ENCODE measurements at places on chromosomes 6 and 20. TPM values are rescaled to one million over a fixed set of nuclear protein-coding genes. Genes with fewer than 3 reads are reported as not detected.
A peak's percentile ranks its signal among the peaks of the same experiment; 100 is the strongest.

DNA sequence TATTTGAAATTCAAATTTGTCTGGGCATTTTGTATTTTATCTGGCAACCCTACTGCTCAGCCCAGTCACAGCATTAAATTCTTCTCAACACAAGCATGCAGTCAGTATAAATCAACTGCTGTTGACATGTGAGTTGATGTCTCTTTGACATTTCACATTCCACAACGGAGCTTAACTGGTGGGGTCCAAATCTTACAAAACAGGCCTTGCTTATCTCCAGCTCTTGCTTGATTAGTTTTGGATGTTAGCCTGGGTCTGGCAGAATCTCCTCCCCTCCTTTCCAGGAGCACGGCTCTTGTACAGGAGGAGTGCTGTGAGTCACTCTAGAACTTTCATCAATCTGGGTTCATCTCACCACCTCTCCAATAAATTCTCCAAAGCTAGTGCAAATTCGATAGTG is 80.8 kb upstream of the PHACTR1 start:
- H3K36me3 ChIP-seq: no peaks in the 10 kb centered on the region
- no peaks in the 10 kb centered on the region for H3K4me1 ChIP-seq
- no peak overlapping the region for H3K27ac ChIP-seq
- H3K4me3 ChIP-seq: no peak overlapping the region
- no peaks in the 10 kb centered on the region for H3K27me3 ChIP-seq

The SLC26A8 gene
- total RNA-seq: 0.30 TPM

DNA sequence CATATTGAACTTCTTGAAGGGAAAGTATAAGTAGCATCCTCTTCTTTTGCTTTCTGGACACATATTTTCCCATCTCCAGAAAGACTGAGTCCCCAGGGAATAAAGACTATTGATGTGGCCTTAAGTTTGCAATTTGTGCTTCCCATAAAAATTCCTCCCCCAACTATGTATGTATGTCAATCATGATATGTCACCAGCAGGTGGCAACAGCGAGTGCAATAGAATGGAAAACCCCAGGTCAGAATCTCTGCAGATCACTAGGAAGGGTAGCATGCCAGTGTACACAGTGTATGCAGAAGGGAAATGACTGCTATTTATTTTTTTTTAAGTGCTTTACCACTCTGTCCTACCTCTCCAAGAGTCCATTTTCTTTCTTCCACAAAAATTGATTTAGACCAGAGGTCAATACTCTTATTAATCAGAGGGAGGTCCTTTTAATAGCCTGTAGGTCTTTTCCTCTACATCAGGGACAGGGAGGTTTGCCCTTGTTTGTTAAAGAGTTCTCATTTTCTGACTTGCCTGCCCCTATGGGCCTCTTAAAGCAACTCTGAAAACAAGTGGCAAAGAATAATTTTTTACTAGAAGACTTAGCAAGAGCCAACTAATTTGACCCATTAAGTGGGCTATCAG is 61.4 kb downstream of the BMP2 start:
- no peak overlapping the region for H3K4me3 ChIP-seq
- peak; percentile 91 for DNase-seq
- no peaks in the 10 kb centered on the region for H3K36me3 ChIP-seq
- no peaks in the 10 kb centered on the region for H3K27me3 ChIP-seq

- peaks cover 5% of the 10 kb centered on the region for H3K36me3 ChIP-seq
- peak; percentile 4 for DNase-seq
- no peak overlapping the region for H3K4me3 ChIP-seq
- H3K27me3 ChIP-seq: no peaks in the 10 kb centered on the region
- peaks cover 27% of the 10 kb centered on the region for H3K4me1 ChIP-seq
Measured at GRCh38 chr6:7264686-7265384, 48.2 kb downstream of the SSR1 start.

GRCh38 chr20:20712004-20712473 is 405 bp downstream of the RALGAPA2 start:
- peak overlapping the region; percentile 95 for H3K4me3 ChIP-seq
- no peak for DNase-seq
- H3K27me3 ChIP-seq: no peaks in the 10 kb centered on the region
- H3K27ac ChIP-seq: peak overlapping the region; percentile 92
- H3K36me3 ChIP-seq: no peaks in the 10 kb centered on the region

- no peak for DNase-seq
- no peaks in the 10 kb centered on the region for H3K27me3 ChIP-seq
- no peak overlapping the region for H3K4me3 ChIP-seq
- no peaks in the 10 kb centered on the region for H3K4me1 ChIP-seq
Measured at GRCh38 chr6:110048221-110048875, 70.2 kb downstream of the GPR6 start.

The EPHA7 gene
- total RNA-seq: 2.0 TPM

DNA sequence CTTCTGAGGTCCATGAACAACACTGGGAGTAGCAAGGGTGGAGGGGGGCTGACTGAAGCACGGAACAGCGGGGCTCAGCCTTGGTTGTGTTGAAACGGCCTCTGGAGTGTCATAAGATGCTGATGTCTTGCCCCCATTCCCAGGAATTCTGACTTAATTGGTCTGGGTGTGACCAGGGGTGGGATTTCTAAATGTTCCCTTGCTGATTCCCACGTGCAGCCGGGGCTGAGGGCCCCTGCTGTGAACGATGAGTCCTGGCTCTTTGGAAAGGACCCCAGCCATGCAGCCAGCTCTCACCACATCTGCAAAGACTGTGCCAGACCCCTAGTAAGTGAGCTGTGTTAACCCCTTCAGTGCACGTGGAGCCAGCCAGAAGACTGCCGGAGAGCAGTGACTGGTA is 28.6 kb upstream of the FAM50B start:
- DNase-seq: no peak
- peaks cover 18% of the 10 kb centered on the region for H3K4me1 ChIP-seq
- H3K27ac ChIP-seq: peak overlapping the region; percentile 54
- no peak overlapping the region for H3K4me3 ChIP-seq
- no peaks in the 10 kb centered on the region for H3K27me3 ChIP-seq

The CYP39A1 gene
- total RNA-seq: 3.3 TPM

GRCh38 chr6:35048031-35048613 is 93.0 kb downstream of the TCP11 start:
- peaks cover 85% of the 10 kb centered on the region for H3K4me1 ChIP-seq
- no peak overlapping the region for H3K4me3 ChIP-seq
- no peaks in the 10 kb centered on the region for H3K36me3 ChIP-seq
- H3K27ac ChIP-seq: peak overlapping the region; percentile 93
- no peaks in the 10 kb centered on the region for H3K27me3 ChIP-seq

DNA sequence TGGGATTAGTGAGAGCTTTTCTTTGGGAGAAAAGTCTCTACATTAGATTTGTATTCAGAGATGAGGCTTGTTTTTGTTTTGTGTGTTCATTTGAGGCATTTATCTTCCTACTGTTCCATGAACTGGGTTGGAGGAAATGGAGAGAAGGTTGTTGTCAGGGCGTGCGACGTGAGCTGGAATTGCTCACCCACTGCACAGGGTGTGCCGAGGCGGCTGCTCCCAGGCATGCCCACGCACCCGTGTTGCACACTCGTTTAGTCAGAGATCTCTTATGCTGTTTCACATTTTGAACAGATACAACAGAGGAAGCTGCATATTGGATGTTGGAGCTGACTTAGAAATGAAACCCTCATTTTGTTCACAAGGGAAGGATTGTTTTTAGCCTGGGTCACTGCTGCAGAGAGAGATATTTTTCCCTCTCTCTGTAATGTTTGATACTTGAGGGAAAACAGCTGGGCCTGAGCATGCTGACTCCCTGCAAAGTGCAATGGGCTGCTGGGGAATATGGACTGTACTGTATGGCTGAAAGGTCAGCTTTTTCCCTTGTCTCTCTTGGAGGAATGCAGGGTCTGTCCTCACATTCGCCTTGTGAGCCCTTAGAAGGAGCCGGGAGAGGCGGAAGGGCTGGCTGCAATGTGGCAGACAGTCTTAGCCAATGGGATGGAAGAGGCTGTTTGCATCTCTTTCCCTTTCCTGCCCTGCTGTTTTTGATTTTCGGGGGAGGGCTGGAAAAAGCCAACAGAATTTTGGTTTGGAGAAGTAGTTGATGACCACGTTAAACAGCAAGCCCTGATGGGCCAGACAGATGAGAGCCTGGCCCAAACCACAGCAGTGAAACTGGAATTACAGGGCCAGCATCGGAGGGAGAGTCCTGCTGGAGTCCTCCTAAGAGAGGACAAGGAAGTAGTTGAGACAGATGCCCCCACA is 170.8 kb downstream of the SASH1 start:
- peak overlapping the region; percentile 84 for H3K27ac ChIP-seq
- no peaks in the 10 kb centered on the region for H3K27me3 ChIP-seq

DNA sequence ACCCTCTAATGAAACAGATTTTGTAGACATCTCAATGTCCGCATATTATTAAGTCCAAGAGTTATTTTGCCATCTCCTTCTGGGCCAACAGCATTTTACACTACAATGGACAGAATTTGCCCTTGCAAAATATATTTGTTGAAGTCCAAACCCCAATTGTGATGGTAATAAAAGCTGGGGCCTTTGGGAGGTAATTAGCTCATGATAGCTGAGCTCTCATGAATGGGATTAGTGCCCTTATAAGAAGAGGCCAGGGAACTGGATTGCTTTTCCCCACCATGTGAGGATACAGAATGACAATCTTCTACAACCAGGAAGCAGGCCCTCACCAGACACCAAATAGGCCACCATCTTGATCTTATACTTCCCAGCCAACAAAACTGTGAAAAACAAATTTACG is 44.9 kb upstream of the MTRF1L start:
- no peak for DNase-seq
- H3K27ac ChIP-seq: no peak overlapping the region
- H3K36me3 ChIP-seq: no peaks in the 10 kb centered on the region

DNA sequence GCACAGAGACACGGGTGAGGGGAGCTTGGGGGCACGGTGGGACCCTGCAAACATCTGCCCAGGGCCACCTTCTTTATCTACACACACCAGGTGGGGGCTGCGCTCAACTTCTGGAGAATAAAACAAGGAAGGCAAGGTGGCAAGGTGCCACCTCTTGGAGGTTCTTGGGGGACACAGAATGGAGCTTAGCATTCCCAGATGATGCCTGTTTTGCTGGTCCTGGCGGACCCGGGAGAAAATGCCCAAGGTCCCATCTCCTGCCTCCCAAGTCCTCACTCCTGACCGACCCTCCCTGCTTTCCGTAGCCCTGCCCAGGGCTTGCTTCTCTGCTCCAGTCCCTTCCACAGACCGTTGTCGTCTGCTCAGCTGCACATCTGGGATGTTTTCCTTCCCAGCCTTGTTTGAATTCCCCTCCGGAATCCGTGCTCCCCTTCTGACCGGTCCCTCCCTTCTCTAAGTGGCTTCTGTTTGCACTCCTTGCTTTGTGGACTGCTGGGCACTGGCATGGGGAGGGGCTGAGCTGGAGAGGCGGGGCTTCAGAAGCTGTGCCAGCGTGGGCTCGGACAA is 13.1 kb downstream of the ITPR3 start:
- H3K27ac ChIP-seq: peak overlapping the region; percentile 81
- DNase-seq: no peak
- peaks cover 74% of the 10 kb centered on the region for H3K4me1 ChIP-seq

DNA sequence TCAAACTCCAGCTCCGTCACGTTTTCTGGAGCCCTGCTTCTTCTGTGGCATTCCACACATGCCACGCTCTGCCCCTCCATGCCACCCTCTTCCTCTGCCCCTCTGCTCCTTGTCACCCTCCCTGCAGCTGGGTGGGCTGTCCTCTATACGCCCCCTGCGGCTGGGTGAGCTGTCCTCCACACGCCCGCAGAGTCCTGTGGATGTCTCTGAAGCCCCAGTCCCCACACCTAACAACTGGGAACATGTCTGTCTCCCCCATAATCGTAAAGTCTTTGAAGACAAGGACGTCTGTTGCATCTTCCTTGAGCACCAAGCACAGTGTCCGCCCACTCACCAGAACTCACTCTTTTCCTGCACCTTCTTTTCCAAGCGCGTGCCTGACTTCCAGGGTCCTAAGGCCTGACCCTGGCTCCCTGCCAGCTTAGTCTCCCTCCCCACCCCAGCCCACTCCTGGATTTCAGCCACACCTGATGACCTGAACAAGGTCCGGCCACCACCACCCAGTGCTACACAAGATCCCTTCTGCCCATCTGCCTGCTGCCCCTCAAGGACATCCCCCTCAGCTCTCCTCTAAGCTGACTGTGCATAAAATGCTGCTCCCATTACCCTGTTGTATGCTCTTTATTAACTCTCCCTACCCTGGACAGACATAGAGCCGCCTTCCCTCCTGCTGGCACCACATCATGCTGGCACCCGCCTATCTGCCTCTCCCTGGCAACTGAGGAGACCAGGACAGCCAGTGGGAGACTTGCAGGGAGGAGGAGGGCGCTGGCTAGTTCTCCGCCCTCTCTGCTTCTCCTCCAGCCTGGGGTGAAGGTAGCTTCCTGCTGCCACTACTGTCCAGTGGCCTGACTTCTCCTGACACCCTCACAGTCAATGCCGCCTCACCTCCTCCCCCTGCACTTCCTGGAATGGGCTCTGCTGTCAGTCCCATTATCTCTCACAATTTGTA is 10.7 kb upstream of the PRR18 start:
- DNase-seq: no peak
- H3K4me1 ChIP-seq: no peaks in the 10 kb centered on the region
- H3K4me3 ChIP-seq: no peak overlapping the region
- H3K27me3 ChIP-seq: no peaks in the 10 kb centered on the region

DNA sequence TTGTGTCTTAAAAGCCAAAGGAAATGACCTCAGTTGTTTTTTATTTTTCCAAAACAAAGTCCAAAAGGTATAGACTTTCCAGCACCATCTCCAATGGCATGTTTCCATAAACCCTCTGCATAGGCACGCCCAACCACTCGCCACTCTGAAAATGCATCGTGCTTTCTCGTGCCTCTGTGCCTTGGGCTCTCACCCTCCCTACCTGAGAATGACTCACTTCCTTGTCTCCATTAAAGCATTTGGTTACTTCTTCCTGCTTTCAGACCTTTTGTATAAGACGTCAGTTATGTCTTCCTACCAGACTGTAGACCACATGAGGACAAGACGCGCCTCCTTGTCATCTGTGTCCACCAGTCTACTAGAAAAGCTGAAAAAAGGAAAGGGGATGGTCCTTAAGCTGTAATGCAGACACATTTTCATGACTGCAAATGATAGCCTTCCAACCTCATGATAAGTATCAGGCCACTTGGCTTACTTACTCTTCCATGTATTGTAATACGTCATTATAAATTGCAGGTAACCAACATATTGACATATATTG is 61.2 kb upstream of the CDYL start:
- H3K27me3 ChIP-seq: no peaks in the 10 kb centered on the region
- no peaks in the 10 kb centered on the region for H3K36me3 ChIP-seq
- H3K4me3 ChIP-seq: no peak overlapping the region
- no peak for DNase-seq
- no peak overlapping the region for H3K27ac ChIP-seq

DNA sequence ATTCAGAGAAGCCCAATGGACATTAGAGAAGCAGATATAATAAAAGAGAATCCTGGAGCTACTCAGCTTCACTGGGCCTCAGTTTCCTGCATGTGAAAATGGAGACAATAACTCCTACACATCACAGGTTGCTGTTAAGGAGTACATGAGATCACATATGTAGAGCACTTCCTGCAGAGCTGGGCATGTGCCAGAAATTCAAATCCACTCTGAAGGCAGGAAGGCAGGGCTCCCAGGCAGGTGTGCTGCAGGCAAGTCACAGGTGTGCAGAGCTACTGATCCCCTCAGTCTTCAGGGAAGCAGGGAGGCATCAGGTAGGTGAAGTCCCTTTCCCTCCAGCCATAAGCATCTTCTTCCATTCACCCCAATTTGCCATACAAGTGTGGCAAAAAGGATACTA is 48.0 kb downstream of the DST start:
- no peak overlapping the region for H3K4me3 ChIP-seq
- peak overlapping the region; percentile 52 for H3K27ac ChIP-seq
- H3K27me3 ChIP-seq: no peaks in the 10 kb centered on the region
- H3K4me1 ChIP-seq: no peaks in the 10 kb centered on the region
- no peaks in the 10 kb centered on the region for H3K36me3 ChIP-seq
